ENCODE measurements at places on chromosomes 3 and 15.

DNA sequence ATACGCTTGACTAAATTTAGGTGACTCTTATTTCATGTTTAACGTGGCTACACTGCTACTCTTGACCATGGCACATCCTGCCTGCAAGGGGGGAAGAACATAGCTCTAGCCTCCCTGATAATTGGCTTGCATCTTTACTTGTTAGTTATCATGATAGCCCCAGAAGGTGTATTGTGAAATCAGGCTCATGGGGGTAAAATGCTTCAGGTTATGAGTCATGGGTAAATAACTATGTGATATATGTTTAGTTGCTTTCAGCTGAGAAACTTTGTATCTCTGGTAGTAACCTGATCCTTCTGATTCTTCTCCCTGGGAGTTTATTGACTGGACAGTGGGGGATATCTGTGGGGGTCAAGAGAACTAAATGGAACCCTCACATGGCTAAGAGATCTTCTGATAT is 660.8 kb upstream of the UBE2E2 start:
- no peak for DNase-seq

DNA sequence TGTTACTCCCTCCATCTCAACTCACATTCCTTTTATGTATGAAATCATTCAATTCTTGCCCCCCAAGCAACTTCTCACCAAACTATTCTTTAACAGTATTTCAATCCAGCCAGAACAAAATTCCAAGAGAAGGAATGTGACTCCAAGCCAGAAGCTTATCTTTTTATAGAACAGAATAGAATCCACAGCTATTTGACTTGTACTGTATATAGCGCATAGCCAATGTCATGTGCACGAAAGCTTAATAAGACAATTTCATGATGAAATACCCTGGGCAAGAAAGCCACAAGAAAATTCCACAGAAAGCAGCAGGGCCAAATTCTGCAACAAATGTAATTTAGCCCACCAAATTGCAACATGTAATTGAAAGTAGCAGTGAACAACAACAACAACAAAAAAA is 127.6 kb upstream of the UBE2E2 start:
- no peak for DNase-seq

- no peak for DNase-seq
Measured at GRCh38 chr3:94117729-94118128, 54.9 kb downstream of the NSUN3 start.

DNA sequence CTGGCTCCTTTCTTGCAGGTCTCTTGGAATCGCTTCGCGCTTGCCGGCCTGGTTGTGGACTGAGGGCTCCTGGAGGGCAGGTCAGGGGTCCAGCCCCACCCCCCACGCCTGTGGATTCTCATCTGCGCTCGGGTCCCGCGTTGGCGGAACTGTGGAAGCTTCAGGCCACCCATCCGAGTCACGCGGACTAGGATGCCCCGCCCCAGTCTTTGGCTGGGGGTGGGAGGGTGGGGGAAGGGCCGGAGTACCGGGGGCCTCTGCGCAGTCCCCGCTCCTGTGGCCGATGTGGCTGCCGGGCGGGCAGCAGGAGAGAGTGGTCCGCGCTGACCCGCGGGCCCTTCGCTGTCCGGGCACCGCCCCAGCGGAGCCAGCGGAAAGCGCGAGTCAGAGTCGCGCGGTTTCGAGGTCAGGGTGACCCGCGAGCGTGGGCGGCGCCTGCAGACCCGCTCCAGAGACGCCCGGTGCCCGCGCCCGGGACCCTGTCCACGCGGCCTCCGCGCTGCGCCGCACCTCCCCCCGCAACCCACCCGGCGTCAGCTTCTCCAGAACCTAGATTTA is 114.2 kb downstream of the KLF13 start:
- peak; percentile 31 for DNase-seq

DNA sequence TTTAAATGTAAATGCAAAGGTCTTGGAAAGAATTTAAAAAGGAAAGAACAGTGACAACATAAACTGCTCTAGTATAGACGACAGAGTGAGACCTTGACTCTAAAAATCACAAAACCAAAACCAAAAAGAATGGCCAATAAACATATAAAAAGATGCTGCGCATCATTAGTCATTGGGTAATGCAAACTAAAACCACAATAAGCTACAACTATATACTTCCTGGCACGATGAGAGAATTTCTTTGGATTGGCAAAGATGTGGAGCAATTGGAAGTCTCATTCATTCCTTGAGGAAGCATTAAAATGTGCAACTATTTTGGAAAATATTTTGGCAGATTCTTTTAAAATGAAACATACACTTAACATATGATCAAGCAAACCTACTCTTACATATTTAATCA is 98.7 kb upstream of the ZPLD1 start:
- DNase-seq: no peak

DNA sequence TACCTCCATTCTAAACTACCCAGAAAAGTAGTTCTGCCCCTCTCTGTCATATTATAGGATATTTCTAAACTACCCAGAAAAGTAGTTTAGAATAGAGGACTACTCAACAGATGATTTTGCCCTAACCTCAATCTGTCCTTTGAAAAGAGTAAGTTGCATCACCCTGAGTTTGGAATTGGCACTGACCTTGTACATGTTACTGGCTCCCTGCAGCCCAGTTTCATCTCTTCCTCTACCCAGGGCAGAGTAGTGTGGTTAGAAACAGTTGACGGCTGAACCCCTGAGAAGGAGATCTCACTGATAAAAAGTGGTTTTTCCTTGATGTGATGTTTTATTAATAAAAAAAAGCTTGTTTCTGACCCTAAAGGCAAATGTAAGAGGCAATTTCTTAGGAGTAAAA is 340.5 kb upstream of the NECTIN3 start:
- DNase-seq: no peak

GRCh38 chr3:114460459-114460858 is 166.6 kb downstream of the TIGIT start:
- no peak for DNase-seq

- DNase-seq: no peak
Measured at GRCh38 chr3:160129459-160130061, 95.7 kb upstream of the C3orf80 start.

- DNase-seq: no peak
Measured at GRCh38 chr3:63228677-63229076, 49.4 kb upstream of the SYNPR start.

GRCh38 chr3:172442606-172443005 is 5.7 kb downstream of the GHSR start:
- DNase-seq: no peak

GRCh38 chr3:134627831-134628230 is 23.0 kb downstream of the KY start:
- no peak for DNase-seq

- no peak for DNase-seq
Measured at GRCh38 chr15:90018216-90018831, 17.2 kb downstream of the ZNF710 start.

DNA sequence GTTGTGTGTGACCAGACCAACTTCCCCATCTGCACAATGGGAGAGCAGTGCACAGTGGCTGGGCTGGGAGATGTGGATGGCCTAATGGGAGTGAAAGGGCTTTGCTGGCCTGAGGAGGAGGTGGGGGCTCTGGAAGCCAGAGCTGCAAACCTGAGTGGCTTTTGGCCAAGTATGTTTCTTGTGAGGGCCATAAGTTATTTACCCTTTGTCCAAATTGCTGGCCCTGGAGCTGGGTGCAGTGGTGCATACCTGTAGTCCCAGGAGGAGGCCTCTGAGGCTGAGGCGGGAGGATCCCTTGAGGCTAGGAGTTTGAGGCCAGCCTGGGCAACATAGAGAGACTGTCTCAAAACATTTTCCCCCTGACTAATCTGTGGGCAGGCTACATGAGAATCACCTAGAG is 129.1 kb downstream of the WNT7A start:
- no peak for DNase-seq

DNA sequence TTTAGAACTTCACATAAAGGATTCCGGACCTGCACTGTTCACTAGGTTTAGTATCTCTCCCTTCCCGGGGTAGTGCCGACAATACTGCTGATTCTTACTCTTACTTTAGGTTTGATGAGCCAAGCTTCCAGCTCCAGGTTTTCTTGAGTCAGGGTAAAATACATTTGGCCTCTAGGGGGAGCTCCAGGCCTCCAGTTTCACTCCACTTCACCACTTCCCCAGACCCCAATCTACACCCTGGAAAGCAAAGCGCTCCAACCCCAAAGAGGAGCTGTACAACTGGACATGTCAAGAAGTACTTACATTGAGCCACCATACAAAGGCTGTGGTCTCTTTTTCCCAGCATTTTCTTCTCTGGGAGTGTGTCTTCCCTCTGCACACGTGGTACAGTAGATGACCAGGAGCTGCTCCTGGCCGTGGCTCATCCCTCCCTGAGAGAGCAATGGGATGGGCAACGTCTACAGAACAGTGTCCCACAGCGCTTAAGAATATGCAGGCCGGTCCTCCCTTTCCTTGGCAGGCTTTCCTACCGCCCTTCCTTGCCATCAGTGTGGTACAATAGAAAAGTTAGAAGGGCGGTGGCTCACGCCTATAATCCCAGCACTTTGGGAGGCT is 93.9 kb upstream of the CCDC80 start:
- DNase-seq: peak; percentile 78

GRCh38 chr3:4061195-4061594 is 242.0 kb upstream of the SETMAR start:
- no peak for DNase-seq

- no peak for DNase-seq
Measured at GRCh38 chr3:133831966-133832801, 26.6 kb downstream of the SRPRB start.

GRCh38 chr3:112689989-112690388 is 49.0 kb upstream of the CCDC80 start:
- no peak for DNase-seq

GRCh38 chr3:108897883-108898282 is 55.8 kb downstream of the GUCA1C start:
- no peak for DNase-seq

GRCh38 chr3:20097015-20097414 is 56.8 kb downstream of the KAT2B start:
- DNase-seq: no peak

DNA sequence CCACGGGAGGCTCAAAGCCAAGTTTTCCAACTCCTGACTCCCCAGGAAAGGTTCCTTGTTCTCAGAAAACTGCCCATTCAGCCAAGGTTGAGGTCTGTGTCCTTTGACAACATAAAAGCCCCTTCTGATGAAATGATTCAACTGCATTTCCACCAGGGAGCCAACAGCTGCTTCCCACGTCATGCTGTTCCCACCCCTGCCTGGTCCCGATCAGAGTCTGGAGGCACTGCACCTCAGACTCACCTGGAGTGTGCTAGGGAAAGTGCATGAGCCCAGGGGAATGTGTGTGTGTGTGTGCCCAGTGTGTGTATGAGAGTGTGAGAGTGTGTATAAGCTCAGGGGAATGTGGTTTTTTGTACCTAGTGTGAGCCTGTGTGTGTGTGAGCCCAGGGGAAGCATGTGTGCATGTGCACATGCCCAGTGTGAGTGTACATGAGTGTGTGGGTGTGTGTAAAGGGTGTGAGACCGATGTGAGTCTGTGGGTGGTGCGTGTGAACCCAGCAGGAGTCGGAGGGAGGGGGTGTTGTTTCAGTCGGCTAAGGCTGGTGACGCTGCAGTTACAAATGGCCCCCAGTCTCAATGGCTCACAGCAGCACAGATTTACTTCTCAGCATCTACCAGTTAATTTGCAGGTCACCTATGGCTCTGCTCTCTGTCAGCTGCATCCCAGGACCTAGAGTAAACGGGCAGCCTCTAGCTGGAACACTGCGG is 20.3 kb upstream of the SLC6A1 start:
- no peak for DNase-seq

GRCh38 chr15:68526784-68527183 is 52.0 kb upstream of the CORO2B start:
- no peak for DNase-seq

DNA sequence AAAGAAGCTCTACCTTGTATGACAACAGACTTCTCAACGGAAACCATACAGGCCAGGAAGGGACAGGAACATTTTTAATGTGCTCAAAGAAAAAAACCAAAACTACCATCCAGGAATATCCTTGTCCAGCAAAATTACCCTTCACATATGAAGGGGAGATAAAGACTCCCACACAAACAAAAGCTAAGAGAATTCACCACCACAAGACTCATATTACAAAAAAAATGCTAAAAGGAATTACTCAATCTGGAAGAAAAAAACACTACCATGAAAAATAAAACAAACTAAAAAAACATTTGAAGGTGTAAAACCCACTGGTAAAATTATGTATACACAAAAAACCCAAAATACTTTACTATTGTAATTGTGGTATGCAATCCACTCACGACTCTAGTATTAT is 57.2 kb downstream of the DLG1 start:
- no peak for DNase-seq

- no peak for DNase-seq
Measured at GRCh38 chr3:10329495-10330015, 8.6 kb upstream of the SEC13 start.

GRCh38 chr15:96324192-96324895 is 6.2 kb upstream of the NR2F2 start:
- DNase-seq: no peak

- DNase-seq: peak; percentile 24
Measured at GRCh38 chr15:92011611-92012367, 158.3 kb downstream of the SLCO3A1 start.

- DNase-seq: no peak
Measured at GRCh38 chr3:132255041-132255745, 62.0 kb upstream of the ACP3 start.

DNA sequence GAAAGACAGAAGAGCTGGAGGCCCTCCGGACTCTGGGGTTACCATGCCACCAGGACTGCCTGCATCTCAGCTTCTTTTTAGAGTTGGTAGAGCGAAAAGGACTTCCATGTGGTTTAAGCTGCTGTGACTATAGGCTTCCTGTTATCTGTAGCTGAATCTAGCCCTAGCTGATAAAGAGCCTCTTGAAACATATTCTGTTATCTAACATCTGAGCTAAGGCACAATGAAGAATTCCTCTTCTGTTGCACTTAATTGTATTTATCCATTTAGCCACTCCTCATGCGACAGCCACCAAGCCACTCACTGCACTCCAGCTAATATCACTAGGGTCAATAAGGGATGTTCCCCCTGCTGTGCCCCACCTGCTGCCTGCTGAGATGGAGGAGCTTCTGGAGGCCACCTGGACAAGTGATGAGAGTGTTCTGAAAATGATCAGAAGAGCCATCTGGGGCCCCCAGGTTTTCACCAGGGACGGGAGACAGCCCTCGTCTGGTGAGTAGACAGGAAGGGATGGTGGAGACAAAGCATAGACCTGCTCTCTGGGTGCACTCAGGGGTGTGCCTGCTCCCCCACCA is 94.6 kb upstream of the PLXNA1 start:
- DNase-seq: no peak

DNA sequence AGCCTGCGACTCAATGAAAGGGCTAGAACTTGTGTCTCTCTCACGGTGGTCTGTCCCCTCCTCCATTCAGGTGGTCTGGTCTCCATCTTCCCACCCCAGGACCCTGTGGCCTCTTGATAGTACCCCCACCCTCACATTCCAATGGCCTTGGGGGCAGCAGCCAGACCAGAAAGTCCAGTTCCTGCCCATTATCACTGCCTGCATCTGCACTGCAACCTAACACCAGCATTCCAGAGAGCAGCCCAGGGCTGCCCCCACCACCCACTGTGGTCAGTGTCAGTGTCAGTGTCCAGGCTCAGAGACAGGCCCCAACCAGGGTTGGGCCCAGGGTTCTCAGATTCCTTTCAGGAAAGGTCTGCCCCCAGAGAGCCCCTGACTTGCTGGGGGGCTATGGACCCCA is 12.6 kb downstream of the IGDCC3 start:
- no peak for DNase-seq

GRCh38 chr3:114718898-114719210 is 425.0 kb downstream of the TIGIT start:
- DNase-seq: no peak

- DNase-seq: no peak
Measured at GRCh38 chr15:57495041-57495440, 96.7 kb upstream of the MYZAP start.
